ENCODE measurements at places on chromosomes 2 and 18.

GRCh38 chr2:225488743-225489142 lies 89.2 kb downstream of the NYAP2 start:
- DNase-seq, result no peak

GRCh38 chr2:173708806-173709205 lies 256.4 kb downstream of the SP3 start:
- DNase-seq, result no peak

DNA sequence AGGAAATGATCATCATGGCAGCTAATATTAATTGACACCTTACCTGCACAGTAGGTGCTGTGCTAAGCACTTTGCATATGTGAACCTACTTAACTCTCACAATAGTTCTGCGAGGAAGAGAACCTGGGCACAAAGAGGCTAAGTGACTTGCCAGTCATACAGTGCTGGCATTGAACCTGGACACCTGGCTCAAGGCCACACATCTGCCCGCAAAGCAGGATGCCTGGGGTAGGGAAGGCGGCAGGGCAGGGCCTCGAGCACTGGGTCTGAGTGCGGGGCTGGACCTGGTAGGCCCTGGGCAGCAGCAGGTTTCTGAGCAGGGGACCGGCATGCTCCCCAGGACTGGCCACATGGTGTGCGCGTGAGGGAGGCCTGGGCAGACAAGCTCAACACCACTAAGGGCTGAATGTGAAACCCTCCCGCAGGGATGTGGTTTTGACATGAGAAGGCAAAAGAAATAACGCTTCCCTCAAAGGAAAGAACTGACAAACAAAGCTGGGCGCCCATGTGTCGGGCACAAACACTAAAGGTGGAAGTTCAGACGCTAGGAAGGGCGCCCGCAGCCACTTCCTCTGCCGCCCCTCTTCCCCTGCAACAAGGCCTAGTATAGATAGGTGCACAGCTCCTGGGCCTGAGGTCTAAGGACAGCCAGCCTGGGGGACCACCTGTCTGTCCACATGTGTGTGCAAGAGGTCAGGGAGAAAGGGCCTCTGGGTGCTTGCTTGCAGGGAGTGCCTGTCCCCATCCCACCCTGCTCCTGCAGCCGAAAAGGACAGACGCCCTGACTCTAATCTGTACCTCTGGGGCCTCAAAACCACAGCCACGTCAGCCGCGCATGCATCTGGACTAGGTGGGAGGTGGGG lies 92.5 kb downstream of the ZFP36L2 start:
- DNase-seq, result peak; percentile 67

GRCh38 chr2:57959390-57959789 lies 87.2 kb upstream of the VRK2 start:
- DNase-seq, result no peak

DNA sequence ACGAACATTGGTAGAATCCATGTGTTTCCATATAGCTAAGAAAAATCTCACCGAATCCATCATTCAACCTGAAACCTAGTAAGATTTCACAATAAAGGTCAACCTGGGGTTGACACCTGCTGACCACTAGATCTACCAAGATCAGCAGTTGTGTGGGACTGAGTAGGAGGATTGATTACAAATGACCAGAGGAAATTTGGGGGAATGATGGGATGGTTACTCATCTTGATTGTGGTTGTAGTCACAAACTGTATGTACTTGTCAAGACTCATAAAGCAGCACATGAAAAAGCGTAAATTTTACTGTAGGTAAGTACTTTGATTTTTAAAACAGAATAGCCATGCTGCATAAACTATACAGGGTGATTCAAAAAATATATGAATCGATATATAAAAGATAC lies 14.7 kb downstream of the DAPL1 start:
- no peak for DNase-seq

DNA sequence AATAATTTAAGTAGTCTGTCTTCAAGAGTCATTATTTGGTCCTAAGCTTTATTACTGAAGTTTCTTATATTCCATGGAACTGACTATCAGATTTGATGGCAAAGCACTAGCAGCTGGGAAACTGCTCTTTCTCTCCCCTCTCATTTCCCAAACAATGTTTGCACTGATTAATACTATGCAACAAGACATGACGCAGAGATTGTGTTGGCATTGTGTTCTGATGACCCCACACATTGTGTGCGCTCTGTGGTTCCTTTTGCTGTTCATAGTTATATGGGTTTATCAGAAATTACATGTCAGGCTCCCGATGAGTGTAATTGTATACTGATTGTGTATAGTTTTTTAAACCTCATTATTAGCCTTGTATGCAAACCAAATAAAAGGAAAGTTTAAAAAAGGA lies 331.6 kb upstream of the FANCL start:
- no peak for DNase-seq

DNA sequence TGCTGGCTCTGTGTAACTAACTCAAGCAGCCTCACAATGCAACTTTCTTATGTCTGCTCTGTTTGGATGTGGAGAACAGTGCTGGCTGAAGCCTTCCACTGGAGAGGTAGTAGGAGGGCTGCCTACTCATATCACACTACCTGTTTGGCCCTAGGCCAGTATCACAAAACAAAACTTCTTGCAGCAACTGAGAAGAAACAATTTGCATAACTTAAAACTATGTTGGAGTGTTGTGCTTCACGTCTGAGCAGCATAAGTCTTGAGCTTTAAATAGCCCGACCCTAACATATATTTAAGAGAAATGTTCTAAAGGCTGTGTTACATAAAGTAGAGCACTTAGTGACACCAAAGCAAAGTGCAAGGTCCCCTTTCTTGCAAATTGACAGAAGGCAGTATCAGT lies 204.9 kb upstream of the ACVR2A start:
- no peak for DNase-seq

DNA sequence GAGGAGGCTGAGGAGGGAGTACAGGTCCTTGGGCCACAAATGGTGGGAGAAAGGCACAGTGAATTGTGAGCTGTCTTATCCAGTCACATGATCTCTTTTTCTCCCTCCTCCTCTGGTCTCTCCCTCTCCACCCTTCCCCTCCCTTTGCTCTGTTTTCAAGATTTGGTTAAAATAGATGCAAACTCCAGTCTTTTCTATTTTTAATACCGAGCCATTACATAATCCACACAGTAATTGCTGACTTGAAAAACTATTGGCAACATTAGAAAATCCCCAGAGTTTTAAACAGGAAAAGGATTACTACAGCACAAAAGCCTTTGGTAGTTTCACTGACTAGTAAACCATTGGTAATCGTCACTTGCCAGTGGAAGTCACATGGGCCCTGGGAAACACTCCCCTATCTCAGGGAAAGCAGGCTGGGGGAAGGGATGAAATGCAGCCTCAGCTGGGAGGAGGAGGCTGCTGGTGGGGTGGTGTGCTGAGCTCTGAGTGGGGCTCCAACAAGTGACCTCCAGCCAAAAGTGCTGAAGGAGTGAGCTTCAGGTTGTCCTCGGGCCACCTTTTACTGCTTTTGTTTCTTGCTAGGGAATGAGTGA lies 57.4 kb upstream of the PCBP1 start:
- no peak for DNase-seq

- DNase-seq, result no peak
Observed at GRCh38 chr2:189069855-189070619, 95.9 kb downstream of the COL3A1 start.
